ENCODE measurements at places on chromosomes 5 and 9.

DNA sequence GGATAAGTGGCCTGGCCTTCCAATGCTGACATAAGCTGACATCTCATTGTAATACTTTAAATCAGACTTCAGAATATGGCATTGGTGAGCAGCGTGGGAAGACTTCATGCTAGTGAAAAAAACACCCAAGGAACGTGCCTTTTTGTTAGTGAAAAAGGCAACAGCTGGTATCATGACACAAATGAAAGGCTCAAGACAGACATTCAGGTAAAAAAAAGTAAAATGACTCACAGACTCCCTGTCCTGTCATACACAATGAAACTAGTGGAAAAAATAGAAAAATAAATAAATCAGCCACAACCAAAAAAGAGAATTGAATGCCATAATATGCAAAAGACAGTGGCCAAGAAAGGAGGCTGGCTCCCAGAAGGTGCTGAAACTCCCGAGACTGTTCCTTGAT, 24.4 kb upstream of the PPP1R2B start:
- no peak for DNase-seq

DNA sequence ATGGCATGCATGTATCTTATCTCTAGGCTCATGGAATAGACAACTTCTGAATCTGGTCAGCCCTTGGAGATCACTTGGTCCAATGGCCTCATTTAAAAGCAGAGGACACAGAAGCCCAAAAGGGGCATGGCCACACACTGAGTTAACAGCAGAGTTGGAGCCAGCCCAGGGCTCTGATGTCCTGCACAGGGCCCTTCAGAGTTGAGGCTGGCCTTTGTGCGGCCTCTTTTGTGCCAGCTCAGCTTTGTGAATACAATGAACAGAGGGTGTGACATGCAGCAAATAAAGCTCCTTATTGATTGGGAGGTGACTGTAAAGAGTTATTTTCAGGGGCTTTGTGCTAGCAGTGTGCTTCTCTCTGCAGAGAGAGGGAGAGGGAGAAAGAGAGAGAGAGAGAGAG, 150.1 kb upstream of the STK32A start:
- no peak for DNase-seq

- peak; percentile 46 for DNase-seq
Measured at GRCh38 chr5:100430268-100431195, 104.6 kb upstream of the FAM174A start.

DNA sequence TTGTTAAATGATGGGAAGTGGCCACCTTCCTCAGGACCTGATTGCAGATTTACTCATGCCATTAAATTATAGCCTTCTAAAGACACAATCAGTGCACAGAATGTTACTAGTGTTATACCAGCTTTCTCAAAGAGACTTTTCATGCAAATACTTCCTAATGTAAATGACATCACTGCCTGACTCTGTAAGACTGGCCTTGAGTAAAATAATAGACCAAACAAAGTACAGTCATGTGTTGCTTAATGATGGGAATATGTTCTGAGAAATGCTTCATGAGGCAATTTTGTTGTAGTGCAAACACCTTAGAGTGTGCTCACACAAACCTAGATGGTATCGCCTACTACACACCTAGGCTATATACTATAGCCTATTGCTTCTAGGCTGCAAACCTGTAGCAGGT, 17.0 kb upstream of the C1QTNF3 start:
- DNase-seq: no peak

GRCh38 chr9:127437497-127438264, 13.5 kb downstream of the ZNF79 start:
- DNase-seq: no peak

DNA sequence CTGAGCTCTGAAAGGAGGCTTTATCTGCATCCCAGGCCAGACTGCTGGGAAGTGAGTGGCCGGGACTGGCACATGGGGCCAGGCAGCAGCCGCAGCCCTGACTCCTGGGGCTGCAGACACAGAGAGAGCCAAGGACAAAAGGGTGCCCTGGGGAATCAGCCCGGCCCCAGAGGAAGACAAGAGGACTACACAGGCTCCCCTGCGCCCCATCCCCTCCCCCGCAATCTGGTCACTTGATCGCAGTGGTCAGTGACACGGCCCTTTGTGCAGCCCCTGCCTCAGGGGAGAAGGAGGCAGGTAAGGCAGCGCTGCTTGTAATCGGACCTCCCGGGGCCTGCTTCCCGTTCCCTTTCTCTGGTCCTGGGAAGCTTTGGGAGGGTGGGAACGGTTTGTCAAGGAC, 55.5 kb upstream of the FUBP3 start:
- DNase-seq: no peak

GRCh38 chr5:160506006-160507004, 84.7 kb downstream of the PTTG1 start:
- DNase-seq: peak; percentile 89

DNA sequence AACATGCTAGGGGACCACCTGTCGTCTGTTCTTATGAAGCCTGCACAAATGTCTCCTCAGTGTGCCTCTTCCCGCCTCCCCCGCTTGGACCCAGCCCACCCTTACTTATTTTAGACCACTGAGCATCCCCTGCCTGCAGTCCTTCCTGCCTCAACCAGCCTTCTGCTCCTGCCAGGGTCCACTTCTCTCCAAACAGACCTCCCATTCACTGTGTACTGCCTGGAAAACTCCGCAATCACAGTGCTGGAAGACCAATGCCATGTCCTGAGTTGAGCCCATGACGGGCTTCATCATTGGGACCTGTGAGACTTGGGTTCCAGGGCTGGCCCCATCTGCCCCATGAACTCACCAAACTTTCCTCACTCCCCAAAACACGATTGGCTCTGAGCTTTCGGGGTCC, 309.4 kb downstream of the IRX1 start:
- DNase-seq: no peak

- no peak for DNase-seq
Measured at GRCh38 chr5:107032629-107033028, 638.1 kb downstream of the EFNA5 start.
